ENCODE measurements at places on chromosomes 4 and X.

- DNase-seq: no peak
These were observed 182.8 kb downstream of the IDS start for GRCh38 chrX:149322316-149322715.

- no peak for DNase-seq
These were observed 30.3 kb upstream of the DDX53 start for GRCh38 chrX:22969411-22969810.

DNA sequence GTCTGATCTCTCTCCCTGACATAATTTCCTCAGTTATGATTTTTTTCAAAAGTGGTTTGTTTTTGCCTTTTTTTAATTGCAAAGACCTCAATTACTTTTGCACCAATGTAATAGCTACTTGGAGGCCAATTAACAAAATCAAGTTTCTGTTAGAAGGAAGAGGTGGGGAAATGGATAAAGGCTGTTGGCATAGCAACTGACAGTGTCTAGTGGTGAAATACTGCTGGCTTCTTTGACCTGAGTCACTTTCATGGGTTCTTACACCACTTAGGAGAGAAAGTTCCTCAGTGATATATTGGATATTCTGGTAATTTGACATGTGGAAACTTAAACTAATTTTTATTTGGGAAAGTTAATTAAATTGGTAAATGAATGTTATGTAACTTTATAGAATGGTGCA is 26.5 kb upstream of the ATP8A1 start:
- no peak for DNase-seq

DNA sequence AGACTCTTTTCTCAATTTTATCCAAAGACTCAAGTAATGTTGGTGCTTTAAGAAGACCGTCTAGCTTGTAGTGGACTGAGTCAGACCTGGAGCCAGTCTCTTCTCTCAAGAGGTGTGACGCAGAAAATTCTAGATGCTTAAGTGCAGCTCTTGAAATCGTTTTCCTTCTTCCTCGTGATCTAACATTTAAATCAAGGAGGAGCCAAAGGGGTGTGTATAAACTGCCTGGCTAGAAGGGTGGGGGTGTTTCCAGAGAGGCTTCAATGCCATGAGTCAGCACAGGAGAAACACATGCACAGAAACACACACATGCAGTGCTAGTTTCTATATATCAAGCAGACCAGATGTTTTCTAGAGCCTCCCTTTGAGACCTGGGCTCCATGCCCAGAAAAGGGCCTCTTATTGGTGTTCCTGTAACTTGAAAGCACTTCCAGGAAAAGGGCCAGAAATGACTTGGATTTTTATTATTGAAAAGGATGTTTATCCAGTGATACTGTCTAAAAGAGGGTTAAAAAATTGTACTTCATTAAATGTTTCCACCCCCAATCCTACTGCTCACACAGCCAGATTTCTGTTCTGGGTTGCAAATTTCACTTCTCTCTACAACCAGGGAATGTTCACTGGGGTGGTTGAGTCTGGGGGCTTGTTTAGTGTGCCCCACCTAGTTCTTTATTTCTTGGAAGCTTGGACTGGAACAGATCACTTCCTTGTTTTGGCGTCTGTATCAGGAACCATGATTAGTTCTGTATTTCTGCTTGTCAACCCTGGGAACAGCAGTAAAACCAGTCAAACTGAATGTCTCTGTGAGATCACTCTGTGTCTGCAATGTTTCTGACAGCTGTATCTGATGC is at the start of gene CLIC2:
CLIC2 (minus strand) TSS at position 129 of the 851 bp plus-strand sequence. CDS start 187 bp downstream, outside the sequence.
- peak; percentile 81 for DNase-seq

- DNase-seq: no peak
These were observed 58.5 kb upstream of the PITX2 start for GRCh38 chr4:110681381-110681780.

All from astrocyte of the spinal cord (primary cell).